D341Med (cell line): ENCODE measurements at places on chromosomes 3 and 15.
A peak's percentile ranks its signal among the peaks of the same experiment; 100 is the strongest.

GRCh38 chr3:101722394-101723173 is 1.8 kb upstream of the CEP97 start:
- no peak for DNase-seq

GRCh38 chr3:149134575-149134974 is 5.1 kb downstream of the HPS3 start:
- no peak for DNase-seq

GRCh38 chr3:52769786-52770455 is 819 bp downstream of the NEK4 start:
- peak; percentile 29 for DNase-seq

DNA sequence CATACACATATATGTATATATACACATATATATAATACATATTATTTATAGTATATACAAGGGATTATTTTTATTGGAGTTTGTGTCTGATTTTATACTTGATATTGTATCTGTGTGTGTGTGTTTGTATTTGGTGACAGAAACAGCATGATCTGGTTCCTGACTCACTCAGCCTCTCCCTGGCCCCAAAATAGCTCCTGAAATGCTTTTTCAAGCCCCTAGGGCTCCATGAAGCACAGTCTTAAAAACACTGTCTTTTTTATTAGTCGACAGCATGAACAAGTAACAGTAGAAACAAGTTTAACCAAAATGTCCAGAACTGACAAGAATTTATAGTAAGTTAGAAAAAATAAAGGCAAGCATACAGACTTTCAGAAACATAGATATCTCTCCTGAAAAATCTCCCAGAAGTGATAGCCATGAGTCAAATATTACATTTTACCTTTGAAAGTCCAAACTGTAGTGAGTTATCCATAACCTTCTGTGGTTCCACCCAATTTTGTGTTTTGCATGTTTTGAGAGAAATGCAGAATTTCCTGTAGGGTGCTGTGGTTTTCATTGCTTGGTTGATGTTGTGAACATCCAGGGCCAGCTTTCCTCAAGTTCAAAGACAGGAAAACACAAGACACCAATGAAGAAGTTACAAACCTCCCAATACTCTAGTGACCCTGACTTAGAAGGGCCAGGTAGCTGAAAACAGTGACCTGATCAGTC is 98.5 kb upstream of the CCDC80 start:
- no peak for DNase-seq

DNA sequence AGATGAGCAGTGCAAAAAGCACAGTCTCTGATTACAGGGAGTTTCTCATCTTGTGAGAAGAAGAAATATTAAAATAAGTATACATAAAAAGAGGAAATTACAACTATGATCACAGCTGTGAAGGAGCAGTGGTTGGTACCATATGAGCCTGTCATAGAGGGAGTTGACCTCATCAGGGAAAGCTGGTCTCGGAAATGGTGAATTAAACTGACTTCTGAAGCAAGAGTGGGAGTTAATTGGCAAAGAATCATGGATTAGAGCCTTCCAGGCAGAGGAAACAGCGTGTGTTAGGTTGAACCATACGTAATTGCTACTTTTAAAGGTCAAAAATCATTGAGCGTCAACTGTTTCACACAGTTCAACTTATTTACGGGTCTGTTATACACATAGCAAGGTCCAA is 539.1 kb downstream of the EDEM1 start:
- DNase-seq = no peak

GRCh38 chr3:44130249-44130648 is 111.4 kb upstream of the TOPAZ1 start:
- no peak for DNase-seq

DNA sequence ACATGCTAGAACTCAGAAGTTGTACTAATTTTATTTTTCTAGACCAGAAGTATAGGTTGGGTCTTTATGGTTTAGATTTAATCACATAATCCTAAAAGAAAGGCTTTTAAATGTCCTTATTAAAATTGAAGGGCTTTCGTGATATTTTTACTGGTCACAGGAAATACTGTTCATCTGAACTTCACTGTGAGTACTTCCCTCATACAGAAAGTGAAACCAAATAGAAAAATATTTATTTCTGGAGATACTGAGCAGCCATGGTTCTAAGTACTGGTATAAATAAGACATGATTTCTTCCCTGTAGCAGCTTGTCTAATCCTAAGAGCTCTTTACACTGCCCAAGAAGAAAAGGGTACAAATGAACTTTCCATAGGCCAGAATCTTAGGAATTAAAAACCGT is 2.0 kb downstream of the SNRK start:
- no peak for DNase-seq

DNA sequence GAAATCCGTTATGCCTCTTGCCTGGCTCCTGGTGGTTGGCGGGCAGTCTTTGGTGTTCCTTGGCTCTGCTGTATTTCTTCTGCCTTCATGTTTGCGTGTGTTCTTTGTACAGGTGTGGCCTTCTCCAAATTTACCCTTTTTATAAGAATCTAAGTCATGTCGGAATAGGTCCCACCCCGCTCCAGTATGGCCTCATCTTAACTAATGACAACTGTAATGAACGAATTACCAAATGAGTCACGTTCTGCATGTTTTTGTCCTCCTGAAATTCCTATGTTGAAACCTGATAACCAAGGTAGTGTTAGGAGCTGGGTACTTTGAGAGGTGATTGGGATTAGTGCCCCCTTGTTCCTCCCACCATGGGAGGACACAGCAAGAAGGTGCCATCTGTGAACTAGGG is 71.1 kb downstream of the ITPR1 start:
- DNase-seq = no peak

DNA sequence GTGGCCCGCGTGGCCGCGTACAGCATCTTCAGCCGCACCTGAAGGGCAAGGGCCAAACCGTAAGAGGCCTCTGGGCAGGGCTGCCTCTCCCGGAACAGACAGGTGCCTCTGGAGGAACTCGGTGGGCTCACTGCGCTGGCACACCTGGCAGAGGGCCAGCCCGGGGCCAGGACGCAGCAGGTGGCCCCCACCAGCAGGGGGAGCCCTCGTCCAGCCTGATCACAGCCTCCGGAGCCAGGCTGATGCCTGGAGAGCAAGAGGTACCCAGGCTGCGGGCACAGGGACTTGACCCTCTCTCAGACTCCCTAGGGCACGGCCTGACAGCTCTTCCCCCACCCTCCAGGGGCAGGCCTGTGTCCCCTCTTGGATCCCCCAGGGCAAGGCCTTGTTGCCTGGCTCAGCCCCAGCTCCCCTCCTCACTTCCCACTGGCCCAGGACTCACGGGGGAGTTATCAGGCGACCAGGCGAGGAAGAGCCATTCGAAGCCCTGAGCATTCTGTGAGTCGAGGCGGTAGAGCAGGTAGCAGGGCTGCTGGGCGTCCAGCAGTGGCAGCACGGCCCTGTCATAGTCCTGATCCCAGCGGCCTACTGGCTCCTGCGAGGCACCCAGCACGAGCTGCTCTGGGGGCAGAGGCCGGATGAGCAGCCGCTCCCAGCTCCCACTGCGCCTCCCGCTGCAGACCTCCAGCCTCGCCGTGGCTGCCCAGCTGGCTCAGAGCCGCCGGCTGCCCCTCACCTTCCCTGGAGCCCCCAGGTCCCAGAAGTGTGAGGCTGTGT is 6.2 kb upstream of the TLR9 start:
- peak; percentile 94 for DNase-seq

GRCh38 chr3:144502402-144502801 is 530.8 kb downstream of the DIPK2A start:
- DNase-seq = no peak

- no peak for DNase-seq
Observed at GRCh38 chr3:260898-261297, 64.3 kb downstream of the CHL1 start.

DNA sequence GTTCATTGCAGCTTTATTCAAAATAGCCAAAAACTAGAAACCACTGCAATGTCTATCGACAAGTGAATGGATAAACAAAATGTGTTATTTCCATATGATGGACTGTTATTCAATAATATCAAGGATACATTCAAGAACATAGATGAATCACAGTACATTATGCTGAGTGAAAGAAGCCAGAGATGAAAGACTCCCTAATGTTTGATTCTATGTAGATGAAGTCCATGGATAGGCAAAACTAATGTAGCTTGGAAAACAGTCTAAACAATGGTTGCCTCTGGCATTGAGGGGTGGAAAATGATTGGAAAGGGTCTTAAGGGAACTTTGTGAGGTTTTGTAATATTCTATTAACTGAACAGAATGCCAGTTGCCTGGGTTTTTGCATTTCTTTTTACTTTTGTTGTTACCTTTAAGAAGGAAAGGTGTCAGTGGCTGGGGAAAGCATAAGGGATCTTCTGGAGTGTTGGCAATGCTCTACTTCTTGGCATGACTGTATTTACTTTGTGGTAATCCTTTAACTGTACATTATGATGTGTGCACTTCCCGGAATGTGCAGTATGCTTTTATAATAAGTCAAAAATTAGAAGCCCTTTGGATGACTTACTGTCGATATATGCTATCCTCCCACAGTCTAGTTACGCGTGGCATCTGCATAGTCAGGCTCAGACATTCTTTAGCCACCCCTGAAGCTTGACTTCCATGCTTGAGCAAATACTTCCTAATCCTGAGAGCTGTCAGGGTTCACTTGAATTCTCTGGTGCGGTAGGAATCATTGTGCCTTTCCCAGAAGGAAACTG is 20.5 kb upstream of the ATP10A start:
- DNase-seq = no peak

DNA sequence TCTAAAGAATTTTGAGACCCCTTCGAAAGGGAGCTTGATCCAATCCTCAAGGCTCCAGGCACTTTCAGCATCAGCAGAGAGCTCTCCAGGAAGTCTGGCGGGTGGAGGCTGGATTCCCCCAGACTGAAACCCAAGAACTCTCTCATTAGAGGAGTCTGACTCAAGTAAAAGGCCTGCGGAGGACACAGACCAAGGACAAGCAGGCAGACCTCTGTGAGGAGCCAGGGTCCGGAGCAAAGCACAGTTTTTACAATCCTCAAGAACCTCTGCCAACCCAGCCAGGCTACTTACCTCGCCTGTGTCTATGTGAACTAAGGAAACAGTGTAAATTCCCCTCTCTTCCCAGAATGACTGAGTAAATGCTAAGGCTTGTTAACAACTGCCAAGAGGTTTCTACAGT is 86.2 kb downstream of the FBN1 start:
- no peak for DNase-seq

DNA sequence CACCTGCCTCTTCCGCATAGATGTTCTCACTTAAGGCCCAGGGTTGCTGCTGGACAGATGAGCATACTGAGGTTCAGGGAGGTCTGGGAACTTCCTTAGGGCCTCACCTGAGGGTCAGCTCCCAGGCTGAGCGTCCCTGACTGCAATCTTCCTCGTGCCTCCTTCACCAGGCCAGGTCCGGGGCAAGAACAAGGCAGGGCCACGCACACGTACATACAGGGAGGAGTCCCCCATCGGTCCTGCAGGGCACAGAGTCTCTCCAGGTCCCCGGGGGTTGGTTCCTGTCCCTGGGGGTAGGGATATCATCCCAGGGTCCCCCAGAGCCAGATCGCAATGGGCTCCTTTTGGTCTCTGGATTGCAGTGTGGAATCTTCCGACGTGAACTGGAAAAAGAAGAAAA is 130.1 kb downstream of the LRRK1 start:
- DNase-seq = peak; percentile 9

DNA sequence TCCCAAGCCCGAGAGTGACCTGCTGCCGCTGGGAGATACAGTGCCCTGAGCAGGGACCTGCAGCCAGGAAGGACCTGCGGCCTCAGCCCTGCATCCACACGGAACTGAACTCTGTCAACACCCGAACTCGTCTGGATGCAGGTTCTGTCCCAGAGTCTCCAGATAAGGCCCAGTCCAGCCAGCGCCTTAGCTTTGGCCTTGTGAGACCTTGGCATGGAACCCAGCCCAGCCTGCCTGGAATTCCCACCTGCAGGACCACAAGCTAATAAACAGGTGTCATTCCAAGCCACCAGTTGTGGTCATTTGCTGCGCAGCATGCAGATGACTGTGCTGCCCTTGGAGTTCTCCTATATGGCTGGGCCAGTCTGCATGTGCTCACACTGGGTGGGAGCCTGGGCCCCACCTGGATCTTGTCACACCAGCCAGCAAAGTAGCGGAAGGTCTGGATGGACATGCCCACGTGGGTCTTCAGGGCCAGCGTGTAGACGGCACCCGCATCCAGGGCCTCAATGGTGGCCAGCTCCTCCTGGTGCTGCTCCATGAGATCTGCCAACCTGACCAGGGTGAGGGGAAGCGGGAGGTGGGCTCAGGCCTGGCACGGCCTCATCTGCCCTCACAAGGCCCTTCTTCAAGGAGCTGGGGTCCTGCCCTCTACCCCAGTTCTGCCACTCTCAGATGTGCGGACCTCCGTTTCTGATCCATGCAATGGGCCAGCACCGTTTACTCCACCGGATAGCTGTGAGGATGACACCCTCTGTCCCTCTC is 47.2 kb upstream of the SLC41A3 start:
- DNase-seq = no peak

DNA sequence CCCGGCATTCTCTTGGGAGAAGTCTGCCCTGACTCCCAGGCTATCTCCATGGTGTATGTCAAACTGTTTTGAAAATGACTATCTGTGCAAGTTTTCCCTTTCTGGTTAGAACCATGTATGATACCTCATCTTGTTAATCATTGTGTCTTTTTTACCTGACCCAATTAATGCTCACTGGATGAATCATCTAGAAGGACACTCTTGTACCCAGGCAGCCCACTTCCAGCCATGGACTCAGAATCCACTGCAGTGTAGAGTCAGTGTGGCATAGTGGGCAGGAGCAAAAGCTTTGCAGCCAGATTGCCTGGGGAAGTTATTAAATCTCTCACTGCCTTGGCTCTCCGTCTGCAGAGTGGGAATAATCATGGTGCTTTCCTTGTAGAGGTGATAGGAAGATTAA is 1.2 kb downstream of the FAM3D start:
- no peak for DNase-seq

DNA sequence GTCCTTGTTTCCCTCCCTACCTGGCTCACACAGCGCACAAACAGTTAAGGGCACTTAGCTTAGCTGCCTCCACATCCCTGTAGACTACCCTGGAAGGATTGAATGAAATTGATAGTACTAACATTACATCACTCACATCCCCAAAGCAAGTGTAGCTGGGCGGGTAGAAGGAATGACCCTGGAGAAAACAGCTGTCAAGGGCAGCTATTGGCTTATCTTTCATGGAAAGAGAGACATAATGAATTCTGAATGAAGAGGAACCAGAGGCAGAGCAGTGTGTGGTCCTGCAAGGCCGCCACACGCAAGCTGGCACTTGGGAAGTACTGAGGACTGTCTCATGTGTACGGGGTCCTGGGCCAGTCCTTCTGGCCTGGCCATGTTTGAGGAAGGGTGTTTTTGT is 369.6 kb upstream of the RGMA start:
- no peak for DNase-seq

DNA sequence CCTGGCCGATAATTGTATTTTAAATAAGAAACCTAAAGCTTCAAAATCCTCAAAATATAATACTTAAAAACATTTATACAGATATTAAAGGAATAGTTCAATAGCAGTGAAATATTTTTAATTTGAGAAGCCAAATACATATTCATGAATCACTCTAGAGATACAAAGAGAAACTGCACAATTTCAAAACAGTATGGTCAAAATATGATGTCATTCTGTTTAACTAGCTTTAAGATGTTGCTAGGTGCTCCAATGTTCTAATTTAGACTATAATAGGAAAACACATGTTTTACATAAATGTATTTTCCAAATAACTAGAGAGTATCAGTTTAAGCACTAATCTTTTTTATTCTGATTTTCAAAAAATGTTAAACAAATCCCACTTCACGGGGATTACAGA is 10.3 kb upstream of the NRROS start:
- DNase-seq = no peak
